Kidney epithelial cell (primary cell): ENCODE measurements at places on chromosomes 5 and 9. TPM values are rescaled to one million over a fixed set of nuclear protein-coding genes. Genes with fewer than 3 reads are reported as not detected.

The FAM200C gene
- total RNA-seq: 1.9 and 2.8 TPM in 2 replicates

The PSIP1 gene
- total RNA-seq: 25.9 and 32.0 TPM in 2 replicates

The TPM2 gene
- total RNA-seq: 68.9 and 77.1 TPM in 2 replicates

The WDR70 gene
- total RNA-seq: 19.6 and 20.9 TPM in 2 replicates

The FOXD4L6 gene
- total RNA-seq: not detected in 2 replicates

The PTCD2 gene
- total RNA-seq: 10.5 and 11.7 TPM in 2 replicates

The IFNA4 gene
- total RNA-seq: not detected in 2 replicates

The IQGAP2 gene
- 4.0 and 11.7 TPM in 2 replicates for total RNA-seq

The PDE6A gene
- total RNA-seq: not detected in 2 replicates

The F2RL1 gene
- 144 TPM in 2 replicates for total RNA-seq

The GARNL3 gene
- total RNA-seq: 2.7 and 5.3 TPM in 2 replicates

DNA sequence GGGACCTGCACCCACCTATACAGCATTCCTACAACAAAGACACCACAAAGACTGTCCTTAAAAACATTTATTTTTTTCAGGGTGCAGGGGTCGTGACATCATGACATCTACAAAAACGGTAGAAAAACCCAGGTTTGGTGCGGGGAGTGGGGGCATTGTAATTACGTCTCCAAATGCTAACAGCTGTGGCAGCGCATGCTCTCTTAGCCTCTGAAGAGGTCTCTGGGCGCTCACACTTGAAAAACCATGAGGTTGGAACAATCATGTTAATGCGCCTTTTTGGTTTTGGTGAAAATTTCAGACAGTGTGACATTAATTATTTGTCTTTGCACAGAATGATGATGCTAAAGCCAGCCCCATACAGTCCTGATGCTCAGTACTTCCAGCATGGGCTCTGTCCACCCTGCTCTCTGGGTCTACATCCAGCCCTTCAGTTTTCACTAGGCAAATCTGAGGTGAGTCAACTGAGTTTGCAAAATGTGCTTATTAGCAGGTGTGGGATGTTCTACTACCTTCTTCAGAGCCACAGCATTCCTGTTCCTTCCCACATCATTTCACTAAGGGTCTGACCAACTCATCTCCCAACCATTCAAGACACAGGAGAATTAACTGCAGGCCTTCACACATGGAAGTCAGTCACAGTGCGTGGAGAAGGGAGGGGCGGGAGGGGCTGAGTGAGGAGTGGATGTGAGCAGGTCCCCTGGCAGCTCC, 14.1 kb downstream of the ALDH1B1 start:
- no peak for DNase-seq

- DNase-seq: no peak
Observed at GRCh38 chr9:32705059-32705458, 69.6 kb upstream of the TAF1L start.

- DNase-seq: no peak
Observed at GRCh38 chr5:32126691-32127090, 47.4 kb downstream of the GOLPH3 start.

DNA sequence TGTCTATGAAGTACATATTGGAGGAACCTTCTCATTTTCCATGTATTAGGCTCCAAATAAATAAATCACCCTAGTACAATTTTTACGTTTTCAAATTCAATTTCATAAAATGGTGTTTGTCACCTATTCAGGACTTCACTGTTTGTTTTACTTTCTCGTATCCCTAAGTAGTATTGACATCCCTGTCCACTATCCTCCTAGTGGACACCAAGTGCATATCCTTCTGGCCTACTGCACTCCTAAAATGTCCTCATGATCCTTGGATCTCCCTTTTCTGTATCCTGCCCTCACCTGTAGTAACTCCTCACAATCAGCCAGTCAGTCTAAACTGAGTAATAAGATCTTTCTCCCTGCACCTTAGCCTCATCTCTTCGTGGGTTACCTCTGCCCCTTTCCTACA, 539.9 kb downstream of the DMRTA1 start:
- no peak for DNase-seq

DNA sequence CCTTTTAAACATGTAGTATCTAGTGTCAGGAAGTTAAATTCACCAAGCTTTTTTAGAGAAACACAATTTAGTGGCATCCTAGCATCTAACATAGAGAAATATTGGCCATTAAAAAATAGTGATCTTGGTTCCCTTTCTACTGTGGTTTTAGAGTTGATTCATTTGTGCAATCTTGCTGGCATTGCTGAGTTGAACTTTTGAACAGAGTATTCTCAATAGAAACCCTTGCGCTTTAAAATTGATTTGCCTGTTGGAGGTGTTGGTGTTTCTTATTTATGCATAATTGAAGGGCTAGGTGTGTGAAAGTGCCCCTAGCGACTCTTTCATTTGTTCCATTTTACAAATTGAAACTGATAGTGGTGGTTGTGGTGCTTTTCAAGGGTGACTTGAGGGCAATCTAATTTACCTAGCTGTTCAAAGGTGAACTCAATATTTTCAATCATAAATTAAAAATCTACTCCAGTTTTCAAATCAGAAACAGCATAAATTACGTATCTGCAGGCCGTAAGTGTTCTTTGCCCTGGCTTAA, 73.0 kb upstream of the MPDZ start:
- no peak for DNase-seq

GRCh38 chr5:124649491-124650146, 96.8 kb downstream of the ZNF608 start:
- peak; percentile 91 for DNase-seq

DNA sequence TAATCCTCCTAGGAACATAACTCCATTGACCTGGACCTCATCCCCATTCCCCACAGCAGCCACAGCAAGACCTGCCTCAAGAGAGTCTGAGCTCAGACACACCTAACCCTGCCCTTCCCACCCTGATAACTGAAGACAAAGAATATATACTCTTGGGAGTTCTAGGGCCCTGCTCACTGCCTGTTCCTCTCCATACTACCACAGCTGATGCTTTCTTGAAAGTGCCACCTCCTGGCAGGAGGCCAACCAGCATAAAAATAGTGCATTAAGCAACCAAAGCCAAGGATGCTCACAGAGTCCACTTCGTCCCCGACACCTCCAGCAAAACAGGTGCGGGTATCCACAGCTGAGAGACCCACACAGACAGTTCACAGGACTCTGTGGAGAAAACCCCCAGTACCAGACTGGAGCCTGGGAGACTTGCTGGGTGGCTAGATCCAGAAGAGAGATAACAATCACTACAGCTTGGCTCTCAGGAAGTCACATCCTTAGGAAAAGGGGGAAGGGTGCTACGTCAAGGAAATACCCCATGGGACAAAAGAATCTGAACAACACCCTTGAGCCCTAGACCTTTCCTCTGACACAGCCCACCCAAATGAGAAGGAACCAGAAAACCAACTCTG, 23.5 kb downstream of the FAM114A2 start:
- no peak for DNase-seq

DNA sequence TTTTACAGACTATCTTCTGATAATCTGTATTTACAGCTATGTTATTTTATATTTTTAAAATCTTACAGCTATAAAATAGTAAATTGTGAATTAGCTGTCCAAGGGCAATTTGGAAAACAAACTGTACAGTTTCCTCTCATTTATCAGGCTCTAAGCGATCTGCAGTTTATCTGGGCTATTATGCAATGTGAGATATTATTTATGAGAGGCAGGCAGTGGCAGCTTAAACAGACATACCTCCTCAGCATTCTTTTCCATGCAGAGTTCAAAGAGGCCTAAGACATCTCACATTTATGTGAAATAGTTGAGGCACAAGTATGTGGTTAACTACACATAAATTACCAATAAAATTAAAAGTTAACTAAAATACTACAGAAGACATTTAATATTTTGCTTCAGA, 10.2 kb downstream of the NIPSNAP3B start:
- no peak for DNase-seq

- no peak for DNase-seq
Observed at GRCh38 chr5:122871661-122872060, 26.2 kb downstream of the SNX24 start.
